ENCODE measurements at places on chromosomes 6 and 20. TPM values are rescaled to one million over a fixed set of nuclear protein-coding genes. Genes with fewer than 3 reads are reported as not detected.

BPIFB1 gene
- not detected for total RNA-seq

ERVFRD-1 gene
- total RNA-seq, result not detected

CLPSL2 gene
- total RNA-seq, result not detected

SLC35F1 gene
- not detected for total RNA-seq

RIPPLY2 gene
- total RNA-seq, result 1.8 TPM

ZC2HC1B gene
- total RNA-seq, result not detected

ADGRF1 gene
- total RNA-seq, result 17.1 TPM

MEI4 gene
- not detected for total RNA-seq

HUS1B gene
- total RNA-seq, result 0.18 TPM

PPIL1 gene
- 65.7 TPM for total RNA-seq

LGSN gene
- total RNA-seq, result not detected

LPA gene
- total RNA-seq, result not detected

KCNK16 gene
- not detected for total RNA-seq

Measured in foreskin keratinocyte (primary cell).